ENCODE measurements at places on chromosomes 16 and 17.
A peak's percentile ranks its signal among the peaks of the same experiment; 100 is the strongest.

GRCh38 chr17:29677824-29678223, 55.1 kb upstream of the CORO6 start:
- no peak for DNase-seq
- H3K27ac ChIP-seq, result peak overlapping the region; percentile 44

- no peak overlapping the region for H3K4me3 ChIP-seq
- H3K4me1 ChIP-seq, result no peaks in the 10 kb centered on the region
- DNase-seq, result no peak
- no peak overlapping the region for H3K27ac ChIP-seq
Measured at GRCh38 chr17:63493411-63493810, 16.6 kb downstream of the ACE start.

- no peaks in the 10 kb centered on the region for H3K36me3 ChIP-seq
- no peaks in the 10 kb centered on the region for H3K4me1 ChIP-seq
- DNase-seq, result no peak
- no peak overlapping the region for H3K4me3 ChIP-seq
- peaks cover 3% of the 10 kb centered on the region for H3K27me3 ChIP-seq
Measured at GRCh38 chr16:3202903-3203539, 15.0 kb downstream of the OR1F1 start.

- H3K27ac ChIP-seq, result no peak overlapping the region
- peaks cover 9% of the 10 kb centered on the region for H3K4me1 ChIP-seq
- H3K36me3 ChIP-seq, result no peaks in the 10 kb centered on the region
- no peak for DNase-seq
Measured at GRCh38 chr17:40563220-40564052, 1.8 kb downstream of the CCR7 start.

DNA sequence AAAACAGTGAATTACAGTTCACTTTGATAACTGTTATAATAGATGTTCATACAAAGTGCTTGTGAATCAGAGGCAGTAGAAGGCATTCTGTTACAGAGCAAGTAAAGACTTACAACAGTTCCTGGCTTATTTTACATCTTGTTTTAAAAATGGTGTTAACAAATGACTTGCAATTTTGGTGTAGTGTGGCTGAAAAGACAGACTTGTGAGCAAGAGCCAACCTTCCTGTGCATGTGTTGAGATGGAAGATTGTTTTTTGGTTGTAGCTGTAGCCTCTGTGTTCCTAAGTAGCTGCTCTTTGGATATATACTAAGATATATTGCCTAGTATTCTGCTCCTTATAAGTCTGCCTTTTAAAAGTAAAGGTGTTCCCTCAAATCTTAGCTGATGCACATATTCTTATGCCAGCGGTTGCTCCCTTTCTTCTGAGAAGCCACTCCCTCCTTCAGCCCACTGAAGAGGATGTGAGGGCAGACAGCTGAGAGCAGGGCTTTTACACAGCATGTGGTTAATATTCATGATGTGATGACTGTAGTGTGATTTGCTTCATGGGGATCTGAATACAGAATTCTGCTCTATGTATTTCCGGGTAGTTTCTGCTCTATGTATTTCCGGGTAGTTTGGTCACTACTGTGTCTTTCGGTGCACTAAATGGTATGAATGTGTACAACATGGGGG, 182.3 kb downstream of the PHKB start:
- H3K27me3 ChIP-seq, result no peaks in the 10 kb centered on the region
- no peaks in the 10 kb centered on the region for H3K36me3 ChIP-seq
- no peaks in the 10 kb centered on the region for H3K4me1 ChIP-seq
- H3K27ac ChIP-seq, result no peak overlapping the region
- H3K4me3 ChIP-seq, result no peak overlapping the region

DNA sequence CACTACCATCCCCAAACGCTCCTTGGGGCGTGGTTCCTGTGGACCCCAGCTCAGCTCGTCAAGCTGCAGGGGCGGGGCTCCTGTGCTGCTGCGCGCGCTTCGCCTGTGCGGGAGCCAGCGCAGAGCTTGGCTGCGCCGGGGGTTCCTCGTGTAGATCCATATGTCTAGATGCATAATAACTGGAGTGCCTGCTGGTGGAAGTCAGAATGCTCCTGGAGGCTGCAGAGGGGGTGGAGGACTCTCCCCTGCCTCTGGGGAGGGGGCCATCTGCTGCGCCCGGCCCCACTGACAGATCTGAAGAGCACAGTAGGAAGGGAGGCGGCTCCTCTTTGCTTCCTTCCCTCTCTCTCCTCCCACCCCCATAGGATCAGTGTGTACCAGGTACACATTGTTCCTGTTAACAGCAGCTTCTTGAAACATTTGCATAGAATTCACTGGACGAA, 4.6 kb downstream of the RASD1 start:
- no peaks in the 10 kb centered on the region for H3K36me3 ChIP-seq
- H3K27me3 ChIP-seq, result peaks cover 7% of the 10 kb centered on the region
- no peak overlapping the region for H3K4me3 ChIP-seq
- no peak for DNase-seq

DNA sequence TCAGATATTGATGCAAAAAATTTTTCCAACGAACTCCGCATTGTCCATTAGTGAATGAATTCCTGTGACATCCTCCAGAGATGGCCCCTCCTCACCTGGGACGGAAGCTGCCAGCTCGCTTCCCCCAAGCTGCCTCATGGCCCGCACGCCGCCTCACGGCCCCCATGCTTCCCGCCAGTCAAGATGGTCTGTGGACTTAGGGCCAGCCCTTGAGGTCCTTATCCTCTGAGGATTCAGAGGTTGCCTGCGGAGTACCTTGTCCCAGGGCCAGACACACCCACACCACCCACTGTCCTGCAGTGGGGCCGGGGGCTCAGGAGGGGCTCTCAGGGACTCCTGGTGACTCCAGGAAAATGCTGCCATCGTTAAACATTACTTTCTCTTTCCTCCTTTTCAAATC, 73.6 kb downstream of the SEC14L1 start:
- no peak overlapping the region for H3K27ac ChIP-seq
- no peak overlapping the region for H3K4me3 ChIP-seq
- H3K36me3 ChIP-seq, result peaks cover 46% of the 10 kb centered on the region
- no peaks in the 10 kb centered on the region for H3K4me1 ChIP-seq

- H3K36me3 ChIP-seq, result no peaks in the 10 kb centered on the region
- H3K4me1 ChIP-seq, result peaks cover 34% of the 10 kb centered on the region
- peak overlapping the region; percentile 44 for H3K27ac ChIP-seq
- peak; percentile 74 for DNase-seq
- H3K4me3 ChIP-seq, result no peak overlapping the region
Measured at GRCh38 chr17:19304209-19304608, 58.3 kb downstream of the B9D1 start.

DNA sequence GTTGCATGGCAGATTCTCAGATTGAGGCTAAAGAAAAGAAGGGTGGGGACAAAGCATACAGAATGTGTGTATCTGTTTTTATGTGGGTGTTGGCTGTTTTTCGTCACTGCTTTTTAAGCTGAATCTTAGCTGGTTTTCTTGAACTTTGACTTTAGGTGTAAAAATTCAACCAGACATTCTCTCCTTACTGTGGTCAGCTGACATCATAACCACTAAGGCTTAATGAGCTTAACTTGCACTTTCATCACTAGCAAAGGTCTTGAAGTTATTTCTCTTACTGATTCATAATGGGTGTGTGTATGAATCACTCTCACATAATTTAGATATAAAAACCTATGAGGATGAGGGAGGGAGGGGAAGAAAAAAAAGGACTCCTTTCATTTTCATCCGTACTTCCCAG, 4.0 kb upstream of the CDC6 start:
- no peaks in the 10 kb centered on the region for H3K36me3 ChIP-seq
- peak overlapping the region; percentile 85 for H3K27ac ChIP-seq
- no peak for DNase-seq
- no peaks in the 10 kb centered on the region for H3K27me3 ChIP-seq
- H3K4me3 ChIP-seq, result peak overlapping the region; percentile 7
- peaks cover 43% of the 10 kb centered on the region for H3K4me1 ChIP-seq

Data from transverse colon (tissue), 4 donors.